ENCODE measurements at places on chromosomes 6 and 20.
A peak's percentile ranks its signal among the peaks of the same experiment; 100 is the strongest.

- no peak for DNase-seq
Measured at GRCh38 chr6:28653876-28654275, 128.2 kb downstream of the GPX5 start.

GRCh38 chr20:25195962-25196785 lies 662 bp downstream of the ENTPD6 start:
- peak; percentile 12 for DNase-seq

- DNase-seq, result no peak
Measured at GRCh38 chr20:46035713-46036112, 6.7 kb downstream of the SLC12A5 start.

DNA sequence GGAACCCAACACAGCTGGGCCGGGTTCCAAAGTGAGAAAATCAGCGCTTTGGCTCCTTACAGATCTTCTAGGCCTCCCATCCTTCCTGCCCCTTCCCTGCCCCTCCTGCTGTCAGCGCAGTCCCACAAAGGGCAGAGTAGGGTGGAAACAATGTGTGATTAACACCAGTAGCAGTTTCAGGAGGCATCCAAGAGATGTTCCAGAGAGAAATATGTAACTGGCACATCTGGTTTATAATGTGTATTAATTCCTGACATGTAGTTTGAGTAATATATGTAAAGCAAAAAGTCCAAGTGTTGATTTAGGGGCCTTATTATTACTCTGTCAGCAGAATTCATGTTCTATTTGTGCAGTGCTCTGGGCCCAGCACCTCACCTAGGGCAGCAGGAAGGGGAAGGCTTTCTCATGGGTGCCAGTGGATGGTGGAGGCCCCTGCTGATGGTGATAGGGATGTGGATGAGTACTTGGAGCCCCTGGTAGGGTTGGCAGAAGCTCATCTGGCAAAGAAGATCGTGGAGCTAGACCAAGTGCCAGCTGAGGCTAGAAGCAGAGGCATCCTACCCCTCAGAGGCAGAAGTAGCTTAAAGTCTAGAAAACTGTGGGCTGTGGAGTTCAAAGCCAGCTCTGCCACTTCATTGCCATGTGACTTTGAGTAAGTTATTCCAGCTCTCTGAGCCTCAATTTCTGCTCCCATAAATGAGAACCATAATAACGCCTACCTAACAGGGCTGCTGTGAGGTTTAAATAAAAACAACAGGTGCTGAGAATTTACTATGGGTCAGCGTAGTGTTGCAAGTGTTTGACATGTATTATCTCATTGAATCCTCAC lies 22.4 kb upstream of the RALY start:
- DNase-seq, result no peak

DNA sequence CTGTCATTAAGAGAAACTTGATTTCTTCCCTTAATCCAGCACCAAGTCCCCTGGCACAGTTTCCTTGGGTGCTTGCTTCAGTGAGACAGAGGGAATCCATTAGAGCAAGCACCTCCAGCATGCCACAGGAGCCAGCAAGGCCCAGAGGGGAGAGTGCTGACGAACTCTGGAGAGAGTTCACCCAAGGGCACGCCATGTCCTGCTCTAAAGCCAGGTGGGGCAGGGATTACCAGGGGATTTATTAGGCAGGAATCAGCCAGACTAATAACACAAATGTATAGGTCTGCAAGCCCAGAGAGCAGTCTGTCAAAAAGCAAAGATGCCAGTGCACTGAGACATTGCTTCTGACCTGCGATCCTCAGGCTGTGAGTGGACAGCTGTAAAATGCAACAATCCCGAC lies 155.4 kb upstream of the SYNDIG1 start:
- DNase-seq, result no peak

- no peak for DNase-seq
Measured at GRCh38 chr6:80454197-80454596, 347.7 kb downstream of the BCKDHB start.

- DNase-seq, result no peak
Measured at GRCh38 chr20:44583157-44583556, 778 bp downstream of the PKIG start.

DNA sequence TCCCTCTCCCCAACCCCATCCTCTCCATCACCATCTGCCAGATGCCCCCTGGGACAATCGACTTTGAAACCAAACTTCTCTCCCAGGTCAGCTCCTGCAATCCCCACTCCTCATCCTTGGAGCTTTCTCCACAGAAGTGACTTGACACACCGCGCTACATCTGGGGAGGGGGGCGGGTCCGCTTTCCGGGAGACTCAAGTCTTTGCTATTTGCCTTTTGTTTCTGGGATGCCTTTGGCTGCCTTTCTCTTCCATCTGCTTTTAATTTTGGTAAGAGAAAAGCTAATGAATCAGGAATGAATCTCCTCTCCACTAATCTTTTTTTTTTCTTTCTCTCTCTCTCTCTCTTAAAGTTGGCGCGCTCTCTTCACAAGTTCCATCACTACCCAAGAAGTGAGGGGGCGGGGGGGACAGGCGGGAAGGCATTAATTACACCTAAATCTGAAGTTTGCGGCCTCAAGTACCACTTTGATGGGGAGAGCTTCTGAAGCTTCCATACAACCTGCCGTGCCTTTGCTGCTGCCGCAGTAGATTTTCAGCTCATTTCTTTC lies 664 bp upstream of the TPBG start:
- DNase-seq, result no peak
